ENCODE measurements at places on chromosomes 11 and 22. TPM values are rescaled to one million over a fixed set of nuclear protein-coding genes. Genes with fewer than 3 reads are reported as not detected.

Gene LIF
- polyA plus RNA-seq: 1.6 TPM

Gene USH1C
- 152 TPM for polyA plus RNA-seq

Gene B4GALNT4
- polyA plus RNA-seq: 7.8 TPM

Gene FAM180B
- polyA plus RNA-seq: 0.12 TPM

Gene POGLUT3
- polyA plus RNA-seq: 9.2 TPM

GRCh38 chr22:27045103-27045947 lies 387.9 kb downstream of the MIAT start:
- no peak for DNase-seq

- DNase-seq: no peak
Measured at GRCh38 chr11:6623391-6624363, 4.5 kb upstream of the TPP1 start.

GRCh38 chr11:119865661-119866156 lies 136.7 kb upstream of the NECTIN1 start:
- no peak for DNase-seq

DNA sequence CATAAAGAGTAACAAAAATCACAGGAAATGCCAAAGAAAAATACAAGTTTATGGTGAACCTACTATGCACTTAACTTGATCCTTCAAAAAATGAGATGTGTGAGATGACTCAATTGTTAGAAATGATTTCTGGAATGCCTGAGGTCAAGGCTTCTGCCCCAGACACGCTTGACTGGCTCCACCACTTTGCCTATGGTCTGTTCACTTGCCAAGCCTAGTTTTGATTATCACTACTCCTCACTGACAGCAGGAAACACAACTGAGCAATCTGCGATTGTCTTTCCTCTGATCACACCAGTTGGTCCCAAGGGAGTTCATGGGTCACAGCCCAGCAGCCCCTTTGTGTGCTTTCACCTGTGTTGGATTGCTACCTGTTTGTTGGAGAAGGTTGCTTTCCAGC lies 20.6 kb upstream of the PRDM10 start:
- DNase-seq: no peak

- DNase-seq: no peak
Measured at GRCh38 chr11:88105951-88106350, 69.3 kb downstream of the RAB38 start.

DNA sequence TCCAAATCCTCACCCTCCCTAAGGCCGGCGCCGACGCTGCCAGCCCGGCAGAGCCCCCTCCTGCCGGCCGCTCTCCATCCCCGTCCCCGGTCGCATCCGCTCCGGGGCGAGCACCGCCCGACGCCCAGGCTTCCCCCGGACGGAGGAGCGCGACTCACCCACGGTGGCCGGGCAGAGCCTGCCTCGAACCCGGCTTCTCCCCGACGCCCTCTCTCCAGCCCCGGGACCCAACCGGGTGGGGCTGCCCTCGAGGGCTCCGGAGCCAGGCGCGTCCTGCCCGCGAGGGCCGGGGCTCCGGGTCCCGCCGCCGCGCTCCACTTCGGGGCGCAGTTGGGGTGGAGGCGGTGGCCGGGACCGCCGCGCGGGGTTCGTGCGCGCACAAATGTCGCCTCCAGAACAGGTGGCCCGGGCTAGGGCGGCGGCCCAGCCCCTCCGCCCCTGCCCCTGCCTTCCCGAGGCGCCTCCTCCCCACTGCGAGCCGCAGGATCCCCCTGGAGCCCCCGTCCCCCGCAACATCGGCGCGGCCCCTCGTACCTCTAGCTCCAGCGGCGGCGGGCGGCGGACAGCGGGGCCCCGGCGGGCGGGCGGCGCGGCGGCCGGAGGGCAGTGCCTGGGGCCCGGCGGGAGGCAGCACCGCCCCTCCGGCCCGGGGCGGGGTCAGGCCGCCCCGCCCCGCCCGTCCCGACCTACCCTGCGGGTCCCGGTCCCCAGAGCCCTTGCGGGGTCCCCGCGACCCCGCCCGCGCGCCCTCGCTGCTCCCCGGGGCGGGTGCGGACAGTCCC lies at the start of gene A4GALT:
A4GALT (minus strand) TSS at position 608 of the 782 bp plus-strand sequence. CDS start 26,919 bp downstream, outside the sequence.
- DNase-seq: no peak

DNA sequence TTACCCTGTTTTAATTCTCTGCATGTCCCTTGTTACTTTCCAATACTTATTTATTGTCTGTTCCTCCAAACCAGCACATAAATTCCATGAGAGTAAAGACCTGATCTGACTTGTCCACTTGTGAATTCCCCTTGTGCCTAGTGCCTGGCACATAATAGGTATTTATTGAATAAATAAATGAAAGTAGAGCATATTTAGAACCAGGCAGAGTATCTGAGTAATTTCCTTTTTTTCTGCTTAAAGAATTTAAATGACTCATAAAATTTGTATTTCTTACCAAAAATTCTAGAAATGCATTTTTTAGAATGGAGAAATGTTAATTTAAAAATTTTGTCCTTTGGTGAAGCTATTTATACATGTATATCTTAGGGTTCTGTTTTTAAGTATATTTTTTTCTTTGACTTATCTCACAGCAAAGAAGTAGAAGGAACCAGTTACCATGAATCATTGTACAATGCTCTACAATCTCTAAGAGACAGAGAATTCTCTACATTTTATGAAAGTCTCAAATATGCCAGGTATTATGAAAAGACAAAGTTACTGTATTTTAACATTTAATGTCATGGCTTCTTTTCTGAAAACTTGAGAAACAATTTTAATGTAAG lies 96.8 kb downstream of the ATM start:
- no peak for DNase-seq

DNA sequence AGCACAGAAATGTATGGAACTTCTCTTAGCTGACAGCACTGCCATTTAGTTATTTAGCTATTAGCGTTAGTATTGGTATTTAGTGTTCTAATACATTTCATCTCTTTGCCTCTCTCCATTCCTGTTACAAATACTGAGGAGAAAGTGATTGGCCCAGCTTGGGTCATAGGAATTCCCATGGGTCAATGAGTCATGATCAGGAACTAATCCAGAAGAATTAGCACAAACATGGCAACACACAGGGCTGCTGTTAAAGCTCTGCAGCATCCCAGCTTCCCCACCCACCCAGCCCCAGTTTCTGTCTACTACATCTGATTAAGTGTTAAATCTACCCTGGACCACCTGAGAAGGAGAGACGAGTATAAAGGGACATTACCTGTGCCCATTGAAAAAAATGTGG lies 36.1 kb downstream of the PDGFD start:
- no peak for DNase-seq

DNA sequence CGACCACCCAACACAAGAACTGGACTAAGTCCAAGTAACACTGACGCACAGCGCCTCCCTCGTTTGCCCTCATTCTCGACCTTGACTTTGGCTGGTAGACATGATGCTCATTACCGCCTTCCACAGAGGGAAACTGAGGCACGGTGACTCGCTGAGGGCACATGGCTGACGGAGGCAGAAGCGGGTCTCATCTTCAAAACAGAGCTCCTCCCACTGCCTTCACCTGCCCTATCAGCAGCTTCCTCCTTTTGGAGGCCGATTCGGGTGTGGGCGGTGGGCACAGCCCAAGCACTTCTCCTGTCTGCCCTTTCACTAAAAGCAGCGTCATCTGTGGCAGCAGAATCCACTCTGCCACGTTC lies 2.0 kb upstream of the KMT5B start:
- no peak for DNase-seq

DNA sequence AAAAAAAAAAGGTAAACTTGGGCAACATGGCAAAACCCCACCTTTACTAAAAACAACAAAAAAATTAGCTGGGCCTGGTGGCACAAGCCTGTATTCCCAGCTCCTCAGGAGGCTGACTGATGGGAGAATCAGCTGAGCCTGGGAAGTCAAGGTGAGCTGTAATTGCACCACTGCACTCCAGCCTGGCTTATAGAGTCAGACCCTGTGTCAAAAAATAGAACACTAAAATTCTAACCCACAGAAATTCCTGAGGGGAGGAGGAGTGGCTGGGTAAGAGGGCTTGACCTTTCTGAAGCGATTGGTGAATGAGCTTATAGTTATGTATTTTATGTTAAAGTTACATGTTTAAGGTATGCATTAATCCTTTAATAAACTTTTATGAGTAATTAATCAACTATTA lies 53.3 kb downstream of the FAT3 start:
- no peak for DNase-seq

DNA sequence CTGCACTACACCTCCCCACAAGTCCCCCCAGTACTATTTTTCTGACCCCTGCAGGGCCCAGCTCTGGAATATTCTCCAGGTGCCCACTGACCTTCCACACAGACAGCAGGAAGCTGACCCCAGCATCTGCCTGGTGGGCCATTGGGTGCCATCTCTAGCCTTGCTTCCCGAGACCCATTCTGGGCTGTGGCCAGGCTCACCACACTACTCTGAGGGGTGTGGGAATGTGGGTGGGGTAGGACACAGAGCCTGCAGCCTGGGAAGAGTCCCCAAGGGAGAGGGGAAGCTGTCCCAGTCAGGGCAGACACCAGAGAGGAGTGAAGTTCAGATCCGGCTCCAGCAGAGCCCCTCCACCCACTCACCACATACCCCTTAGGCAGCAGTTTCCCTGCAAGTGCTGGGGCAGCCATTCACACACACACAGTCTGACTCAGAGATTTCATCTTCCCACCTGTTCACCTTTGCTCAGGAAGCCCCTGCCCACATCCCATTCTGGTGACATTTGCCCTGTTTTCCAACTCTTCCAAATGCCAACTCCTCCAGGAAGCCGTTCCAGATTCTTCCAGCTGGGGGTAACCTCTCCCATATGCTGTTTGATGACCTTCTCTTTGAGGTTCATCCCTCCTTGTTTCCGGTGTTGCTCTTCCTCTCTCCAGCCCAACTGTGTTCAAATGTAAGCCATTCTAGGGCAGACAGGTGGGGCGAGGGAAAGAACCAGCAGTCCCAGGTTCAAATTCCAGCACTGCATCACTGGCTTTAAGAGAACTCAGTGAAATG lies 1.9 kb downstream of the SLCO2B1 start:
- no peak for DNase-seq

GRCh38 chr11:83557653-83558052 lies 271.5 kb upstream of the CCDC90B start:
- no peak for DNase-seq

All from sigmoid colon (tissue), 7 donors.